ENCODE measurements at places on chromosomes 1 and 21.

- no peak for DNase-seq
Measured at GRCh38 chr1:100735244-100735643, 15.7 kb downstream of the VCAM1 start.

GRCh38 chr1:10779841-10780240 lies 16.6 kb downstream of the CASZ1 start:
- no peak for DNase-seq

DNA sequence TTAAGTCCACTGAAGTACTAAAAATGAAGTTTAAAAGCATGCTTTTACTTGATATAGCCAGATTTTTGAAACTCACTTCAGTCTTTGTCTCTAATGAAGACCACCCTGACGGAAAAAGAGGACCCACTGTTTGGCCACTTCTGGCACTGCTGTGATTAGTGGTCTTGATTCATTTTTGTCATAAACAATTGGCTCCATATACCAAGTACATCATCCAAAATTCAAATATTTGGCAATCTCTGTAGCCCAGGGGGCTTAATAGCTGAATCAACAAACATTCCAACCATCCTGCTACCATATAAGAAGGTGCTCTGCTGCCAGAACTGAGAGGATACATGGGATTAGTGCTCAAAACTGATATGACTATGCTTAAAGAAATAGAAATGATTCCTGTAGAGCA lies 156.0 kb downstream of the COL24A1 start:
- DNase-seq: no peak

- DNase-seq: no peak
Measured at GRCh38 chr21:36499578-36500471, 19.9 kb upstream of the CLDN14 start.

GRCh38 chr1:921011-921837 lies 2.5 kb upstream of the SAMD11 start:
- DNase-seq: no peak

DNA sequence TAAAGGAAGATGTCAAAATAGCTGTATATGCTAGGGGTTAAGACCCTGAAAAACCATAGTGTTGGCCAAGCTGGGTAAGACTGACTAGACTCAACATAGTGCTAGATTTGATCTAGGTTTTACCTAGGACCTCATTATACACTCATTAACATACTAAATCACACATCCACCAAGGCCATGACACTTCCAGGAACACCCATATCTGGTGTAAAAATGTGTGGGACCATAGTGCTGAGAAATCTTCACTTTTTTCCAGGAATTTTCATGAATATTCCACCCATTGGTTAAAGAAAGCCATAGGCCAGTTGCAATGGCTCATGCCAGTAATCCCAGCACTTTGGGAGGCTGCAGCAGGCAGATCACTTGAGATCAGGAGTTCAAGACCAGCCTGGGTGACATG lies 34.0 kb upstream of the ACADM start:
- no peak for DNase-seq

- no peak for DNase-seq
Measured at GRCh38 chr1:26583646-26584485, 54.3 kb downstream of the RPS6KA1 start.

DNA sequence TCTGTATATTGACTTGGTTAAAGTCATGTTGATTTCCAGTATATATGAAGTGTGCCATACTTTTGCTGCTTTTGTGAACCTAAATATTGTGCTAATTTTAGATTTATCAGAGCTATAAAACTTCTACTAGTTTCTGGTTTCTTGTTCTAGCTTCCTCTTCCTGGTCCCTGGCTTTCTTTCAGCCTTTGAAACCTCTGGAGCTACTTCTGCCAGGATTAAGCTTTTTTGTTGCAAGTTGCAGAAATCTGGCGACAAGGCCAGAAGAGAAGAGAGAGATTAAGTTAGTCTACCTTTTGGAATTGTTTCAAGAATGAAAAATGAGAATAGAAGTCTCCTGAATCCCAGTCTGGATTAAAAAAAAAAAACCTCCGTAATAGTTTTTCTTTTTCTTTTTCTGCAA lies 13.5 kb downstream of the RNF2 start:
- DNase-seq: no peak

GRCh38 chr1:223144914-223145313 lies 1.9 kb upstream of the TLR5 start:
- no peak for DNase-seq

DNA sequence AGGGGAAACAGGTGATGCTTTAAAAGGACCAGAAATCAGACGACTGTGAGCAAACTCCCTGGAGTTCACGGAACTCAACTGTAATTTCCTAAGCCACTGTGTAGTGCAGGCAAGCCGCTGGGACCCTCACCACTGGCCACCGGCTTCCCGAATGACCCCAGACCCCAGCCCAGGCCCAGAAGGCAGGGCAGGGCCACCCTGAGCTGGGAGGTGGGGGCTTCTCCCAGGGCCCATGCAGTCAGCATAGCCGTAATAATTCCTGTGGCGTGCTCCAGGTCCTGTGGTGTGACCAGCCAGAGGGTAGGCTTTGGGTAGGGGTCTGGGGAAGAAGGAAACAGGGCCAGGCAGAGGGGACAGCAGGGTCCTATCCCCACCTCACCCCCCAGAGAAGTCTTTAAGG lies 3.5 kb upstream of the ARF1 start:
- no peak for DNase-seq

DNA sequence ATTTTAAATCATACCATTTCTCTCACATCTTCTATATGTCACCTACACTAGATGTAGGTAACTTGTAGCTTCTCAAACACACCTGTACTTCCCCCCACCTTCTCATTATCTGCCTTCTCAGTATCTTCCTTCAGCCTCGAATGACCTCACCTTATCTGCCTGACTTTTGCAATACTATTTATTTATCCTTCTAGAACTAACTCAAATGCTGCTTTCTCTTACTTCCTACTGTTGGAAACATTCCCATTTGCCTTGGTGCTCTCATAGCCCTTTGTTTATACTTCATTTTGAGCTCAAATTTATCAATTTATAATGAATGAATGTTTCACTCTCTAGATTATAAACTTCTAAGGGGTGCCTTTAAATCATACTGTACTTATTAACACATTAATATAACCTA lies 50.4 kb upstream of the KIAA1614 start:
- DNase-seq: no peak

All from stimulated activated CD8-positive, alpha-beta memory T cell treated with anti-CD3 and anti-CD28 coated beads, Interleukin-15, amount 100 ng/mL, for 24 hours (primary cell).